ENCODE measurements at places on chromosomes 6 and 20.

GRCh38 chr20:46174469-46175126, 56.5 kb downstream of the CD40 start:
- peak; percentile 84 for DNase-seq

GRCh38 chr6:139713900-139714506, 339.6 kb upstream of the CITED2 start:
- no peak for DNase-seq

- DNase-seq = no peak
Measured at GRCh38 chr6:9539231-9539755, 875.6 kb downstream of the TFAP2A start.

GRCh38 chr6:166408936-166409755, 26.4 kb upstream of the MPC1 start:
- DNase-seq = no peak

- DNase-seq = no peak
Measured at GRCh38 chr20:35328689-35329088, 36.5 kb upstream of the FAM83C start.

DNA sequence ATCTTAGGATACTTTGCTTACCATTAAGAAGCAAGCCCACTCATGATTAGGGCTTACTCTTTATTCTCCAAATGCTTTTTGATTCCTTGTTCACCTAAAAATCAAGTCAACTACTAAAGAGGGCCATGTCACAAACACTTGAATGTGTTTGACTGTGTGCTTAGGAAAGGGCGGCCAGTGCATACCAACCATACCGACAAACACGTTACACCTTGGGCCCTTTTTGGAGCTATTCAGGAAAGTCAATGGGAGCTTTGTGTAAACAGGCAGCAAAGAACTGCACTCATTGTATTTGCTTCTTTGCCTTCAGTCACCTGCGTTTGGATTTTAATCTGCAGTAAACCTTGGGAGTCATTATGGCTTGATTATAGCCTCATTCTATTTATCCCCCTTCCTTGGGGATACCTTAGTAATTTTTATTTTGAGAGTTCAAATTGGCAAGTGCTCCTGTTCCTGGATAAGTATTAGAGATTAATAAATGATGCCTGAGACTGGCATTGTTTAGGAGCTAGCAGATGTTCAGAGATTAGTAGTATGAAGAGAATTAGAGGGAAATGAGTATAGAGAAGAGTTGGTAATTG, 102.6 kb upstream of the HDGFL1 start:
- no peak for DNase-seq

GRCh38 chr20:8389381-8390036, 257.4 kb downstream of the PLCB1 start:
- DNase-seq = no peak

DNA sequence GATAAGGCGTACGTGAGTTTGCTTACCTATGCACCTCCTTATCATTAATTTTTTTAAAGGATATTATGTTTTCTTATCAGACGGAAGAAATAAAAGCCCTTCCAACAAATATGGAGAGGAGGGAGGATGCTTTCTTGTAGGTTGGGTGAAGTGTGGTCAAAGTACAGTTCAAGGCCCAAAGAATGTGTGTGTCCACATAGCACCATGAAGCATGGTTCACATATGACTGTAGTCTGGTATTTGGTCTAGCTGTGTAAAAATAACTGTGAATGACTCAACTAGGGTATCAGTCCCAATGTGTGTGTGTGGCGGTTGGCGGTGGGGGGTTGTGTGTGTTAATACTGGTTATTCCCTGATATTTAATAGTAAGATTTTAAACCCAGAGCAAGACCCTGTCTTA, 212.7 kb downstream of the TMEM242 start:
- DNase-seq = no peak

DNA sequence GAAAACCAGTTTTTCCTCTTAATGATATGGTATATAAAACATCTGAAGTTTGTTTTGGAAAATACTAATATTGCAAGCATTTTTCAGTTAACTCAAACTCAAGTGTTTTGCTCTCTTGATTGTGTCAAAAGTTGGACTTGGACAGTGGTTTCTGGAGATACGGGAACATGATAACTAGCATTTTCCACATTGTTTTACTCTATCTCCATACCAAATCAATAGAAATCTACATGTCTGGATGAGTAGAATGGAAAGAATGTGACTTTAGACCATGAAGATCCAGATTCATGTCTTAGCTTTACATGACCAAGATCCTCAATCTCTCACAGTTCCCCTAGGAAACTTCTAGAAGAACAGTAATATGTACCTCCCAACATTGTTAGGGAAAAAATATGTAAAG, 22.2 kb upstream of the FBXO30 start:
- DNase-seq = no peak

GRCh38 chr6:93550551-93551276, 131.4 kb upstream of the EPHA7 start:
- no peak for DNase-seq

DNA sequence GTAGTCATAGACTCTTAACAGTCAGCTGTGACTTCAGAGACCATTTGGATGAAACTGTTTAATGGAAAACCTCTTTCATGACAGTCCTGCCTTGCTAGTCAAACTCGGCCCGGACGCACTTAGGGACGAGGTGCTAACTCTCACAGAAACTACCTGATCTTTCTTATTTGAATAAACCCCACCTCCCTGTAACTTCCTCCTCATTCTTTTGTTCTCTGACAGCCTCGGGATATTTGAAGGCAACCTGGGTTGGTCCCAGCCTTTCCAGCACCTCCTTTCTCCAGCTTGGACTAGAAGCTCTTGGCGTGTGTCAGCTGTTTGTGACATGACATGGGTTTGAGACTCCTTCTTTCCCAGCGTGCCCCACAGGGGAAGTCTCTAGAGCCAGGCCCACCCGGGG, 175.3 kb upstream of the EXOC2 start:
- DNase-seq = no peak

DNA sequence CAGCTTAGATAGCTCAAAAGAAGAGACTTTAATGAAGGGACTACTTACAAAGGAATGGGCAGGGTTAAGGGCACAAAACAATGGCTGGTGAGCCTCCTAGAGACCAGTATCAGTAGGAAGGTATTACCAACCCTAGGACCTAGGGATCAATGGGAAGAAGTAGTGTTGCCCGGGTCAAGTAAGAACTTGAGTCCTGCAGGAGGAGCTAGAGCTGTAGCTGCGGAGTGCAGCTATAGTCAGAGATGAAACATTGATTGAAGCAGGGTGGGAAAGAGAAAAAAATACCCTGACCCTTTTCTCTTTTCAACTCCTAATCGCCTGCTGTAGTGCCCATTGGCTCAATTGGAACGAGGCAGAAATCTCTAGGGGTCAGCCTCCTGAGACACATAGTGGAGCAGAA, 144.0 kb downstream of the FLRT3 start:
- DNase-seq = no peak

- peak; percentile 93 for DNase-seq
Measured at GRCh38 chr20:62550087-62550632, 74.4 kb upstream of the GATA5 start.

DNA sequence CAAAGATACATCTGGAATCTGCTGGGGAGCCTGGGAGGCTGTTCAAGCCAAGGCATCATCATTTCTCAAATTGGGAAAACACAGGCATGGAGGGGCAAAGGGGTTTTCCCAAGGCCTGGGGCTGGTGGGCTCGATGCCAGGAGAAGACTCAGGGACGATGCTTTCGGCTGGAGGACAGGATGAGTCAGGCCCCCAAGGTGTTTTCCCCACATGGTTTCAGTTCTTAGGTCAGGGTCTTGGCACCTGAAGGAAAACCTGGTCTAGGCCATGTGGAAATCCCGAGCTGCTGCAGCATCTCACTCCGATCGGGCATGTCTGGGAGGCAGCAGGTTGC, 348.1 kb downstream of the CDC5L start:
- no peak for DNase-seq

- no peak for DNase-seq
Measured at GRCh38 chr6:101994521-101994920, 601.0 kb downstream of the GRIK2 start.

- DNase-seq = no peak
Measured at GRCh38 chr6:44593539-44593944, 206.0 kb downstream of the CDC5L start.

GRCh38 chr6:137159912-137160311, 13.5 kb downstream of the IL22RA2 start:
- no peak for DNase-seq

DNA sequence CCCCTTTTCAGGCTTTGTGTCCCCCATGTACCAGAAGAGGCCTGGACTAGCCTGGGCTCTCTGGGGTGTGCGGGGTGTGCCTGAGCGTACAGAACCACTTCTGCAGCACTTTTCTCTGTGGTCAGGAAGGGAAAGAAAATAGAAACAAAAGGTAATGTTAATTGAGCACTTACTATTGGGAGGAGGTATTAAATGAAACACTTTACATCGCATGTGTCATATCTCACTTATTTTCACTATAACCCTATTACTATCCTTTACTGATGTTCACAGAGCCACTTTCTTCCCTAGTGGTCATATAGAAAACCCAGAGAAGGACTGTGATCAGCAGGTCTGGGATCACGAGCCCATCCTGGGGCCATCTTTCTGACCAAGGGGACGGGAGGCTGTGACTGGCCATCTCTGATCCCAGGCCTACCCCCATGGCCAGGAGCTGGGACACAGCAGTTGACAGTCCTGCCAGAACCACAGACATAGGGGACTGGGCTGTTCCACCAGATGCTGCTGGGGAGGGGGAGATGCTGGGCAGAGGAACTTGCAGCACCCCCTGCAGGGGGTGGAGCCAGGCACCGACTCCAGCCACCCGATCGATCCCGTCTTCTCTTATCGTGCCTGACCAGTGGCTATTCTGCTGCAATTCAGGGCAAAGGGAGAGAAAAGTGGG, 107.6 kb downstream of the VEGFA start:
- no peak for DNase-seq

All from right cardiac atrium (tissue), 5 donors.